ENCODE measurements at places on chromosomes 5 and 9.
A peak's percentile ranks its signal among the peaks of the same experiment; 100 is the strongest.

DNA sequence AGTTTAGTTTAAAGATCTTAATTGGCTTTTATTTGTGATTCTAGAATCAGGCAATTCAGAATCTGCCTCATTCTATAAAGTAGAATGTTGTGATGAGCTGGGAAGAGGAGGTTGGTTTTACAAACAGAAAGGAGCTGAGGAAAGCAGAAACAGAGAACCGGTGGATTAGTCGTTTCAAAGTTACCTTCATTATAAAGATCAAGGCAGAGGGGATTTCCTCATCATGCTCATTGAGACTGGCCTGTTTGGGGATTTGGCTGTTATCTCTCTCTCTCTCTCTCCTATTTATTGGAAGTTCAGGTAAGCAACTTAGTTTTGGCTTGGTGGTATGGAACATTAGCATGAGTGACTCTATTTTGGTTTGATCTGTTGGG lies 134.0 kb downstream of the GCNT1 start:
- DNase-seq = no peak

DNA sequence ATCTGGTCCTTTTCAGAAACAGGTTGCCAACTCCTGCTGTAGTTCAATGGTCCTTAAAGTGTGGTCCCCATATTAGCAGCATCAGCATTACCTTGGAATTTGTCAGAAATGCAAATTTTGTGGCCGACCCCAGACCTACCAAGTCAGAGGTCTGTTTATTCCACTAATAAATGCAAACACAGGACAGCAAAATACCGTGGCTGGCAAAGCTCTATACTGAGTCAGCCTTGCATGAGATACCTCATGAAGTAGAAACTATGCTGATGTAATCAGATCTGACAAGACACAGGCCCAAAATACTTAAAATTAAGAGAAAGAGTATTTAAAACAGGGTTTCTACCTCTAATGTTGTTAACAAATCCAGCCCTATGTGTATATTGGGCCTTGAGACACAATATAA lies 3.0 kb downstream of the GOLM1 start:
- DNase-seq = no peak

- no peak for DNase-seq
Observed at GRCh38 chr5:62373382-62373781, 30.3 kb downstream of the DIMT1 start.

DNA sequence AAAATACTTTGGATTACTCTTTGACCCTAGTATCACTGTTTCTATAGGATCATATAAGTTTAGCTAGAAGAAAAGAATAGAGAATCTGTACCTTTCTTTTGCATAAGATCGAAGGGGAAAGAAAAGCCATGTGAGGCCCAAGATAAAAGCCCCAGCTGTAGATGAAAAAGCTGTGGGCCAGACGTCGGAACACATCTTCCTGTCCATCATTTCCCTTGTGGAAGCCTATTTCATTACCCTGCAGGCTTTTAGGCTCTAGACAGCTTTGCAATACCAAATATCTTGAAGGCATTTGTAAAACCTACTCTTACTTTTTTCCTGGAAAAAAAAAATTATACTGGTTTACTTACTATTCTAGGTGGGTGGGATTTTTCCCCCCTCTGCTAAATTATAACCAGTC lies 10.0 kb downstream of the PALM2AKAP2 start:
- no peak for DNase-seq

DNA sequence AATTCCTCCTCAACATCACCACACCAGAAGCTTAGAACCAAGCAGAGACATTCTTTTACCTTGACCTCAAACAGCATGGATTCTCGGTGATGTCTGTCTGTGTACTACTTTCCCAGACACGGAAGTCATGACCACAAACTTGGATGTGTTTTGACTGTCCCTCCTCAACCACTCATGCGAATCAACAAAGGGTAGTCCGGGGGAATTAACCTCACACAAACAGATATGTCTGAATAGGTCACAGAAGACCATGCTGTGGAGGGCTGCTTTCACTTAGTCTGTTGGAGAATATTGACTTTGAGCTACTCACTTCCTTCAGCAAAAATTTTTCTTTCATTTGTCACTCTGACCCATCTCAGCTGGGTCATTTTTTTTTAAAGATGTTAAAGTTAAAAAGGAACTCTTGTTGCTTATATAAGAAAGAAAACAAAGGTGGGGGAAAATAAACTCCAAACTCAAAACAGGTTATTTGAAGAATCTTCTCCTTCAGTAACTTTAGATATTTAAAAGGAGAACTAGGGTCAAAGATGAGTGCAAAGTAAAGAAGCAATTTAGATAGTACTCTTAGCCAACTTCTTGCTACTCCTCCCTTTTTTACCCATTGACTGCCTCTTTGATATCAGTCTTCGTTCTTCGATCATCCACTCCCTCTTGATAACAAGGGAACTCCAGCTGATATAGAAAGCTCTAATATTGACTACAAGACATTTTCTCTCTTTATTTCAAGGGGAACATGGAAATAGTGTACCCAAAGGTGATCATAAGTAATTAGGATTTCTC lies 343.4 kb upstream of the CDH6 start:
- peak; percentile 4 for DNase-seq

GRCh38 chr9:34547960-34548611 lies 25.3 kb upstream of the ENHO start:
- DNase-seq = no peak

GRCh38 chr9:35646153-35646532 lies 4.6 kb downstream of the SIT1 start:
- no peak for DNase-seq

GRCh38 chr5:1401536-1402138 lies 43.6 kb downstream of the SLC6A3 start:
- no peak for DNase-seq
